ENCODE measurements at places on chromosomes 7 and 10.

GRCh38 chr7:36871863-36872262 is 147.6 kb upstream of the AOAH start:
- DNase-seq, result no peak

GRCh38 chr7:76071316-76072242 is 23.7 kb downstream of the MDH2 start:
- no peak for DNase-seq

- DNase-seq, result no peak
Measured at GRCh38 chr7:46881507-46882127, 700.3 kb downstream of the TNS3 start.

GRCh38 chr7:140049339-140050024 is 13.3 kb downstream of the PARP12 start:
- DNase-seq, result no peak

DNA sequence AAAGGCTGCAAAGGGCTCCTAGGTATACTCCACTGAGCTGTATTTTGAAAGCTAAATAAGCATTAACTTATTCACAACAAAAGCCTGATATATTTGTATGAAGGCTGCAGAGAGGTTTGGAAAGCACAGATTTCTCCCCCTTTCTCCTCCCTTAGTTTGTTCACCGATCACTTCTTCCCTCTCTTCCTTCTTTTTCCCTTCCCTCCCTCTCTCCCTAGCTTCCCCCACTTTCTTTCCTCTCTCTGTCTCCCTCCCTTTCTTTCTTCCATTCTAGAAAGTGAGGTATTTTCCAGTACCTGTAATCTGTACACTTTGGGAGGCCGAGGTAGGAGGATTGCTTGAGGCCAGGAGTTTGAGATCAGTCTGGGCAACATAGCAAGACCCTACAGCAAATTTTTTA is 62.1 kb downstream of the HHEX start:
- DNase-seq, result no peak

DNA sequence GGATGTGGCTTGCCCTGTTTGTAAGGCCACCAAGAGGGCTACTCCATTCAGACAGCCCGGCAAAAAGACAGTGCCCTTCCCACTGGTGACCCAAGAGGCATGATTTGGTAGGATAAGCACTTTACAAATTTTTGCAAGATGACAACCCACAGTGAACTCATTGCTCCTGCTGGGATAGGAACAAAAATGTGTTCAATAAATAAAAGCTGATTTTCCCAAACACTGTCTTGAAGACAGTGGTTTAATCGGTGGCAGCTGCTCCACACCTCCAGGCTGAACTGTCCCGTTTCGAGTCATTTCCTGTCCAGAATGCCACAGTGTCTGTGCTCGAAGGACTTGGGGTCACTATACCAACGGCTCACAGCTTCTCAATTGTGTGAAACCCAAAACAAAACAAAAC is 45.1 kb upstream of the NPTX2 start:
- DNase-seq, result no peak

DNA sequence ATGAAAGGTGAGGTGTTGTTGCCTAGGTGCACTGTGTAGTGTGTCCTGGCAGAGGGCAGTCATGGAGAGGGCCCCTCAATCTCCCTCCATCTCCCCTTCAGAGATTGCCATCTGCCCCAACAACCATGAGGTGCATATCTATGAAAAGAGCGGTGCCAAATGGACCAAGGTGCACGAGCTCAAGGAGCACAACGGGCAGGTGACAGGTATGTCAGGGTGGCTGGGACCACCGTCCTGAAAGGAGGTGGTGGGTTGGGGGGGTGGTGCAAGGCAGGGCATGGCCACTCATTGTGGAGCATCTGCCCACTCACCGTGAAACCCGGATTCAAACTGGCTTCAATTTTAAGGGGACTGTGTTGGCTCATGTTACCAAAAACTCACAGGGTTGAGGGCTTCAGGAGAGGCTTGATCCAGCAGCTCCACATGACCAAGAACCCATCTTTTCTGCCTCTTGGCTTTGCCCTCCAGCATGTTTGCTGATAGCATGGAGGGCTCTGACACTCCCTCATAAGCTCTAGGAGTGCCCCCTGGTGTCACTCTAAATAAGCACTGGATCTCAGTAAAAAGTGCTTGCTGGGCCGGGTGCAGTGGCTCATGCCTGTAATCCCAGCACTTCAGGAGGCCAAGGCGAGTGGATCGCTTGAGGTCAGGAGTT is 12.2 kb downstream of the ARPC1B start:
- DNase-seq, result no peak

GRCh38 chr10:114932945-114933344 is 5.0 kb upstream of the TRUB1 start:
- no peak for DNase-seq

DNA sequence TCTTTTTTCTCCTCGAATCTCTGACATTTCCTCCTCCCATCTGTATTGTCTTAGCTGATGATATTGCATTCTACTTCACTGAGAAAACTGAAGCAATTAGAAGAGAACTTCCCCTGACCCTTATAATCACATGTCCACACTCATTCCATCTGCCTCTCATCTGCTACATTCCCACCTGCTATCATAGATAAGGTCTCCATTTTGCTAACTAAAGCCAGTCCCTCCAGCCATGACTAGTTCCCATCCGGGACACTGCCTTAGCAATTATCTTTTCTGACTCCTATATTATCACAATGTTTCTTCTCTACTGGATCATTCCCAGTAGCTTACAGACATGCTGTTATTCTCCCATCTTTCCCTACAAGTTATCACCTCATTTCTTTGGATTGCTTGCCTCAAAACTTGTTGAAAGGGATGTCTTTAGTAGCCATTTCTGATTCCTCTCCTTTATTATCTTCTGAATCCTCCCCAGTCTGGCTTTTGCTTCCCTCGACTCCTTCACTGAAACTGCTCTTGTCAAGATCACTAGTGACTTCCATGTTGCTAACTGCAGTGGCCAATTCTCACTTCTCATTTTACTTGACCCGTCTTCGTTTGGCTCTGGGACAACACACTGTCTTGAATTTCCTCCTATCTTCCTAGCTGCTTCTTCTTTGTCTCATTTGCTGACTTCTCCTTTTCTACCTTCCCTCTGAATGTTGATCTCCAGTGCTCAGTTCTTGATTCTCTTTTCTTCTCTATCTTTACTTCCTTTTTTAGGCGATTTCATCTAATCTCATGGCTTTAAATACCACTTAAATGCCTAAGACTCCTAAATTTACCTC is 35.9 kb downstream of the FZD1 start:
- no peak for DNase-seq

- no peak for DNase-seq
Measured at GRCh38 chr7:80334908-80335307, 177.0 kb downstream of the GNAT3 start.

DNA sequence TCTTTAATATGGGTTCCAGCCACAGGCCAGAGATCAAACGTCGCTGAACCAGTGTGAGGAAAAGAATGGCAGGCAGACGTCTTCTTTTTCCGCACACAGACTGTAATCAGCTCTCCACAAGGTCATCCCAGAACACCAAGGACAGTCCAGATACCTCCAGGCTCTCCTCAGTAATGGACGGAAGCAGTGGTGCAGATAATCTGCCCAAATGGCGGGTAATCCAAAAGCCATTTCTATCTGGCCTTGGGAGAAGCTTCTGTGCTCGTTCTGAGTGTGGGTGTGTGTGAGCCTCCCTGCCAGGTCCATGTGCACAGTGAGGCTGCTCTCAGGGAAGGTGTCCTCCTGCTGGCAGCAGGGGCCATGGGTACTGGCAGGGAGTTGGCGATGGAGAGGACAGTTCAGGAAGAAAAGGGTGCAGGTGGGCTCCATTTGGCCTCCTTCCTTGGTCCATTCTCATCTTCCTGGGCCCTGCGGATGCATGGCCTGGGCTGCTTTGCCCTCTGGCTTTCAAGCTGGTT is 15.6 kb upstream of the TEX36 start:
- no peak for DNase-seq

- DNase-seq, result no peak
Measured at GRCh38 chr7:84637568-84638338, 443.2 kb upstream of the SEMA3A start.

- no peak for DNase-seq
Measured at GRCh38 chr7:130490311-130490791, 1.5 kb upstream of the MEST start.

DNA sequence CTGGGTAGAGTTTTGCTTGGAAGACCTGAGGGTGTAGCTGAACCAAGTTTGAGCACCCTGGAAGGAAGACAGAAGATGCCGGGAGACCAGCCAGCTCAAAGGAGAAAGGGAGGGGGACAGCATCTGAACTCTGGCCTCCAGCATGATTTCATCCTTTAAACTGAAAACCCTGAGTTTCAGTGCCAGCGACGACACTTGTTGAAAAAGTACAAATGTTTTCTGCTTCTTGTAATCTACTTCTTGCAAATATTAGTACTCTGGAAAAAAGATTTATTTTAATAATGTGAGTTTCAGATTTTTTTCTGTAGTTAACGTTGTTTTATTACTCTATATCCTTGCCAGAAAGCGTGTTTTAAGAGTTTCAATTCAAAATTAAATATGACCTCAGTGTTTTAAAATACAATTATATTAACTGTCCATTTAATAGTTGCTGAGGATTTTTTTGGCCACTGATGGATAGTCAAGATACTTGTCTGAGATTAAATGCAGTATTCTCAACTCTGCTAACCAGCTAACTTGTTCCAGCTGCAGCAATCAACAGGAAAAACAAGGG is 227.7 kb downstream of the MGMT start:
- no peak for DNase-seq

- DNase-seq, result no peak
Measured at GRCh38 chr7:55534262-55534915, 37.9 kb downstream of the VOPP1 start.

GRCh38 chr10:7199152-7199760 is 211.6 kb downstream of the SFMBT2 start:
- DNase-seq, result no peak

DNA sequence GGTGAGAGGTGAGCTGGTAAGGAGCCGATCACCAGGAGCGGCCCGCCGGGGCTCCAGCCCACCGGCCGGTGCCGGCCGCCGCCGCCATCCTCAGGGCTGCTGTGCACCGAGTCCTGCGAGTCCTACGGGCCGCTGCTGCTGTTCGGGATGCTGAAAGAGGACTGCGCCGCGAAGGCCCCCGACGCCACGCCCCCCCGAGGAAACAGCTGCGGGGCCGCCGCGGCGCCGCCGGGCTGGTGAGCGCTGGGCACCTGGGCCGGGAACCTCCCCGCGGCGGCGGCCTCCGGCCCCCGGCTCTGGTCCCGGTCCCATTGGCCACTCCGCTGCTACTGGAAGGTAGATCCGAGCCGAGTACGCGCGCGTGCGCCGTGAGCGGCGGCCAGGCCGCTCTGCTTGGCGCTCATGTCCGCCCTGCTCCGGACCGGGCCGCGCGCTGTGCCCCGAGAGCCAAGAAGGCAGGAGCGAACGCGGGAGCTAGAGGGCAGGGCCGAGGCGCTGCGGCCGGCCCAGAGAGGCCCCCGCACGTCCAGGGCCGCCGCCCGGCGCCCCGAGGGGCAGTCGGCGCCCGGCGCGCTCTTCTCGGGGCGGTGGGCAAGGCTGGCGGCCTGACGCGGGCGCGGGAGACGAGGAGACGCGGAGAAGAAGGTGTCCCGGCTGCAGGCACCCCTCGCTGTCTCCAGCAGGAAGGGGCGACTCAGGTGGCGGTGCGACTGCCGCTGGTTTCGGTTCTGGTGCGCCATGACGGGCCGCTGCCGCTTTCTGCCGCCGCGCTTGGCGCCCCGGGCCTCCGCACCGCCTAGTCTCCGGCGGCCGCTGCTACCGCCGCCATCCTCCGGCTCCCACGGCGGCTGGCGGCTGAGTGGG is 121.3 kb upstream of the WIPF3 start:
- peak; percentile 48 for DNase-seq

- no peak for DNase-seq
Measured at GRCh38 chr7:117901089-117901797, 28.0 kb upstream of the CTTNBP2 start.

DNA sequence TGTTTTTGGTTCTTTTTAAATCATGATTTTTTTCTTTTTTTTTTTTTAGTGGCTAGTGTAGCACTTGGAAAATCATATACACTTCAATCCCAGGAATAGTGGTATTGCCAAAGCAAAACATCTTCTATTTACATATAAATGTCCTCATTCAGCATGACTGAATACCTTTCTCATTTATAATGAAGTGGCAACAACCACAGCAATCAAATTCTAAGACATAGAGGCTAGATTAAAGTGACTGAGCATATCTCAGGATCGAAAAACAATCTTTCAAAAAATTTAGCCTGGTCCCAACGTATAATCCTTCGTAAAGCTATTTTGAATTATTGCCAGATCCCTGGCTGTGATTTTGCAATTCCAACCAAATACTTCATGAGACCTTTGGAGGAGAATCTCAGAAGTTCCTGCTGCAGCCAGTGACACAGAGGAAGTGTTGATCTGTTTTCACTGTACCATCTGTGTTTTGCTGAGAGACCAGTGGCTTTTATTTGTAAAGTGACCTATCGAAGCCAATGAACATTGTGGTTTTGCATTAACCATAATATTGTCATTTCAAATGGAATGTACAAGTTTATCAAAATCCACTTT is 29.8 kb upstream of the SP8 start:
- no peak for DNase-seq

GRCh38 chr10:43261578-43262396 is 5.1 kb downstream of the RASGEF1A start:
- DNase-seq, result no peak

GRCh38 chr7:102983602-102984001 is 70.8 kb downstream of the LRRC17 start:
- DNase-seq, result no peak

DNA sequence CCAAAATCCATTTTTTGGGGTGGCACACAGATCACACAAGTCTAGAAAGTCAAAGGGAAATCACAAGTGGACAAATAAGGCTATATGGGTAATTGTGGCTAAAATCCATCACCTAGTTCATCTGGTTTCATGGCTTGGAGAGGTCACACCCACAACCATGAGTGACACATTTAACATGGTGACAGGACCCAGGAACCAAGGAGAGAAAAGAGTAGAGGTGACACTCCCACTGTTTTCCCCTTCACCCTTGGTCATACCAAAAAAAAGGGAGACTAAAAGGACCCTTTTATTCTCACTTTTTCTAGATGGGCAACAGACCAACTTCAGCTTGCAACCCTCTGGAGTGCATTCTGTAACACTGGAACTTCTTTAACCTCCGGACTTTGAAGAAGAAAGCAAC is 46.2 kb upstream of the ZNF107 start:
- DNase-seq, result no peak

DNA sequence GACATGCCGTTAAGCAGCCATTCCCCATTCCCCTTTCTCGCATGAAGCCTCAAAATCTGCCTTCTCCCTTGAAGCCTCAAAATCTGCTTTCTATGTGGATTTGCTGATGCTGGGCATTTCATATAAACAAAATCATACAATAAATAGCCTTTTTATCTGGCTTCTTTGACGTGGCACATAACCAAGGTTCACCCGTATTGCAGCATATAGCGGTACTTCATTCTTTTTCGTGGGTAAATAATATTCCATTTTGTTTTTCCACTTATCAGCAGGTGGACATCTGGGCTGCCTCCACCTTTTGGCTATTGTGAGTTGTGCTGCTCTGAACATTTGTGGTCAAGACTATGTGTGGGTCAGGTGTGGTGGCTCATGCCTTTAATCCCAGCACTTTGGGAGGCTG is 57.0 kb downstream of the BRI3 start:
- DNase-seq, result no peak

GRCh38 chr7:73726083-73726466 is 6.6 kb upstream of the STX1A start:
- DNase-seq, result no peak

Data from NCI-H2107 (cell line).